ENCODE measurements at places on chromosomes 6 and 20.

- DNase-seq, result no peak
Observed at GRCh38 chr6:164039954-164040375, 625.4 kb downstream of the QKI start.

- no peak for DNase-seq
Observed at GRCh38 chr6:117409420-117409819, 16.3 kb downstream of the ROS1 start.

GRCh38 chr20:59448196-59448595 is 147.8 kb downstream of the EDN3 start:
- DNase-seq, result no peak

GRCh38 chr6:161228921-161229591 is 44.8 kb downstream of the AGPAT4 start:
- peak; percentile 92 for DNase-seq

- no peak for DNase-seq
Observed at GRCh38 chr6:12132351-12133222, 120.5 kb downstream of the HIVEP1 start.

DNA sequence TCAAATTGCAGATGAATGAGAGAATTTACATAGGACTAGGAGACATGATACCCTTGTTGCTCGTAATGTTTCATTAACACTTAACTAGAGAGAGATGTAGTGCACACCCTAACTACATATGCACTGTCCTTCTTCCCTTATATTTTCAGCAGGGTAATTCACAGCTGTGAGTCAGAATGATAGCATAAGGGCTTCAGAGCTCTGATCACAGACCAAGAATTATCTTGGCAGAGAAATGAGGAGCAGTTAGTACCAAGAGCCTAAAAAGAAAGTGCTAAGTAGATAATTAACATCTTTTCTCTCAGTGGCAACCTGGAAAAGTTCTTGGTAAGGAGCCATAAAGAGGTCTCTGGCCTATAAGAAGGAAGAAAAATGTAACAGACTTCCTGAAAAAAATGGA is 35.8 kb downstream of the GRIK2 start:
- peak; percentile 29 for DNase-seq

- no peak for DNase-seq
Observed at GRCh38 chr20:36267605-36268381, 31.5 kb downstream of the AAR2 start.

GRCh38 chr6:136921381-136921935 is 643 bp upstream of the SLC35D3 start:
- no peak for DNase-seq

DNA sequence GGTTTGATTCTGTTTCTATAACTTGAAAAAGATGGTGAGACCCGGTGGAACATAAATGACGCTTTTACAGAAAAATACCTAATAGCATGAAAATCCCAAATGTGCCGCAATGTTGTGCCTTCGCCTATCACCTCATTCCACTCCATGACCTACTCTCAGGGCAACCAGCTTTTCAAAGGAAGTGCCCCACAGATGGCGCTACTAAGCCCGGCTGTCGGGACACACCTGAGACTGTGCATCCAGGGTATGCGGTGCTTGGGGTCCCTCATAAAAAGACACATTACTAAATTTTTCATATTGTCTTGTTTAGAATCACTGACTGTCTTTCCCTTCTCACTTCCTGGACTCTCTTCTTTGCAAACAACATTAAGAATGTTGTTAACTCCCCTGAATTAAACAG is 145.5 kb upstream of the RPS6KA2 start:
- DNase-seq, result no peak
